Activated T-helper 9 cell treated with anti-CD3 and anti-CD28 coated beads, Interleukin-2, amount 50 U/mL, for 16 hours (primary cell): ENCODE measurements at places on chromosomes 5 and 9.

GRCh38 chr9:134531220-134531970, 110.2 kb upstream of the COL5A1 start:
- no peak for DNase-seq

- DNase-seq, result no peak
These were observed 13.0 kb downstream of the TNC start for GRCh38 chr9:115104908-115105307.

DNA sequence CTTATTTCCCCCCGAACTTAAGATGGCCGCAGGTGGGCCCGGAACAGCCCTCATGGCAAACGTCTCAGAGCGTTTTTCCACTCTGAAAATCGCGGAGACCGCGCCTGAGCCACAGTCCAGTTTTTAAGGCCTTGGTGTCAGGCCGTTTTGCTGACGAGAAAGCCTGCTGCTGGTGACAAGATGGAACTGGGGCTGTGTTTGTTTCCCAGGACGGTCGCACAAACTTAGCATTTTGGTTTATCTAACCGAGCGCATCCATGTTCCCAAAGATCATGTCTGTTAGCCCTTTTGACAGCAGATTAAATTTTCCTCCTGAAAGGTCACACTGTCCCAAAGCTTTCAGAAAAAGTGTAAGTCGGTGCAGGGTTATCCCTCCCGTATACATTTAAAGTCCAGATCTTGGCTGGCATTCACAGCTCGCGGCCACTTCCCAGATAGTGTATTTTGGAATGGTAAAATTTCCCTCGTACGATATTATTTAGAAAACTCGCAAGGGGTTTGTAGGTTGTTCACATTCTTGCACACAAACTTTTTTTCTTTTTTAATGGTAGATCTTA, 812 bp downstream of the SREK1 start:
- DNase-seq, result no peak

- DNase-seq, result no peak
These were observed 105.2 kb downstream of the GNAQ start for GRCh38 chr9:77926371-77926878.

GRCh38 chr5:21806943-21807342, 1046.2 kb downstream of the CDH12 start:
- no peak for DNase-seq

DNA sequence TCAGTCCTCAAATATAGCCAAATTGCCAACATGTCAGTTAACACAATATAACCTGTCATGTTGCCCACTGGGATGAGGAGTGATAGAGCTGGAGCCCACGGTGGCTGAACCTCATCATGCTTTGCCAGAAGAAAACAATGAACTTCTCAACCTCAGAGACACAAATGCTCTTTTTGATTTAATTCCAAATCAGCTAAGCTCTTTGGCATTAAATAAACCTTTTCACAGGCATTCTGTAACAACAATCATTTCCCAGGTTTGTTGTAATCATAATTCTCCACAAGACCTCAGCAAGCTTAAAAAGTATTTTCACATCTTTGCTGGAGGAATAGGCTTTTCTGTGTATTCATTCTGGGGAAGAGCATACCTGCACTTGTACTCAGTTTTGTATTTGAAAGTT, 830.9 kb downstream of the MAT2B start:
- no peak for DNase-seq
